EL (cell line): ENCODE measurements at places on chromosomes 12 and 14.
A peak's percentile ranks its signal among the peaks of the same experiment; 100 is the strongest.

GRCh38 chr14:96975116-96975515 is 177.9 kb downstream of the VRK1 start:
- DNase-seq = no peak

DNA sequence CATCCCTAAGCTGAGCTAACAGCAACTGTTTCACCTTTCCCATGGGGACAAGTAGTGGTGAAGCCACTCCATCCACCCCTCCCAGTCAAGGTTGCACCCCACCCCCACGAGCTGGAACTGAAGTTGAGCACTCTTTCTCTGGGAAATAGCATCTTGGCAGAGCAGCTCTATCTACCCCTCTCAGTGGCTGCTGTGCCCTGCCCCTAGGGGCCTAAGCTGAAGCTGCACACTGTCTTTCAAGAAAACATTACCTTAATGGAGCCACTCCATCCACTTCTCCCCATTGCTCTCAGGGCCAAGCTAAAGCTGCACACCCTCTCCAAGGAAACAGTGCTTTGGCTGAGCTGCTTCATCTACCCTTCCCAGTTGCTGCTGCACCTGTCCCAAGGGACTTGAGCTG is 170.6 kb upstream of the CCDC196 start:
- no peak for DNase-seq

- DNase-seq = peak; percentile 13
Observed at GRCh38 chr12:19764408-19764807, 325.1 kb downstream of the AEBP2 start.

DNA sequence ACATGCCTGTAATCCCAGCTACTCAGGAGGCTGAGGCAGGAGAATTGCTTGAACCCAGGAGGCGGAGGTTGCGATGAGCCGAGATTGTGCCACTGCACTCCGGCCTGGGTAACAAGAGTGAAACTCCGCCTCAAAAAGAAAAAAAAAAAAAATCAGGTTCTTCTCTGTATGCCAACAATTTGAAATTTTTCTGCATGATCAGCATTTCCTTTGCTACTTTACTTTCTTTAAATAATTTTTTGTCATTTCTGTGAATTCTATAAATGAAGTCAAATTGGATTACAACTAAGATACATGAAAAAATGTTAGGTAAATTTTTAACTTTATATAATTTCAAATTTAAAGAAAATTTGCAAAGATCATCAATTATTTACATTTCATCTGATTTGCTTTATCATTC is 87.8 kb downstream of the NUMB start:
- DNase-seq = no peak

DNA sequence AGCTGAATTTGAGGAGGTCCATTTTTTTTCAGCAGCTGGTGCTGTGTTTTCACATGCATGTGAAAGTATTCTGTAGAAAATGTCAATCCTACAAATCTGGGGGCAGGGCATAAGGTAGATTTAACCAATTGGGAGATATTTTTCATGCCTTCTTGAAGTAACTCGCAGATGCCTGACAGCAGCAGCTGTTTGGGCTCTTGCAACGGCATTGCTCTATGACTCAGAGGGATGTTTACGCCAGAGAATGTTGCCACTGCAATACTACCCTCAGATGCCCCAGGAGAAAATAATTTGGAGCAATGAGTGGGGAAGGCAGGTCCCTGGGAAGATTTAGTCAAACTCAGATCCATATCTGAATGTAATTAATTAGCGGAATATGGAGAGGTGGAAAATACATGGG is 42.5 kb upstream of the MYBPC1 start:
- peak; percentile 23 for DNase-seq

GRCh38 chr12:56084958-56085543 is 5.1 kb downstream of the ERBB3 start:
- DNase-seq = peak; percentile 33

DNA sequence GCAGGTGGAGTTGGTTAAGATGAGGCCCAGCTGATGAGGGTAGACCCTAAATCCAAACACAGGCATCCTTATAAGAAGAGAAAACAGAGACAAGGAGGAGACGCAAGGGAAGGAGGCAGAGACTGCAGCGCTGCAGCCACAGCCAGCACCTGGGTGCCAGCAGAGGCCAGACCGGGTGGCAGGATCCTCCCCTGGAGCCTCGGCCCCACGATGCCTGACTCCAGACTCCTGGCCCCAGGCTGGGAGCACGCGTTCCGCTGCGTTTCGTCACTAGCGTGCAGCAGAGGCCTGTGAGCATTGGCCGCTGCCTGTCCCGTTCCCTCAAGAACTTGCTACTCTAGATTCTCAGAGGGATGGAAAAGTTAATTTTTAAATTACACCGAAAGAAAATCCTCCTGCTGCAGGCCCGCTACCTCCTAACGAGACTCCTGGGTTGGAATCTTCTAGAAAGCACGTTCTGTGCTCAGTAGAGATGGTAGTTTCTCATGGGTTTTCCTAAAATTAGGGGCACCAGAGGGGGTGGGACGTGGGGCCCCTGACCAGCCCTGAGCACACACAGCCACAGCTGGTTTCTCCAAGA is 57.7 kb upstream of the FBRSL1 start:
- no peak for DNase-seq

DNA sequence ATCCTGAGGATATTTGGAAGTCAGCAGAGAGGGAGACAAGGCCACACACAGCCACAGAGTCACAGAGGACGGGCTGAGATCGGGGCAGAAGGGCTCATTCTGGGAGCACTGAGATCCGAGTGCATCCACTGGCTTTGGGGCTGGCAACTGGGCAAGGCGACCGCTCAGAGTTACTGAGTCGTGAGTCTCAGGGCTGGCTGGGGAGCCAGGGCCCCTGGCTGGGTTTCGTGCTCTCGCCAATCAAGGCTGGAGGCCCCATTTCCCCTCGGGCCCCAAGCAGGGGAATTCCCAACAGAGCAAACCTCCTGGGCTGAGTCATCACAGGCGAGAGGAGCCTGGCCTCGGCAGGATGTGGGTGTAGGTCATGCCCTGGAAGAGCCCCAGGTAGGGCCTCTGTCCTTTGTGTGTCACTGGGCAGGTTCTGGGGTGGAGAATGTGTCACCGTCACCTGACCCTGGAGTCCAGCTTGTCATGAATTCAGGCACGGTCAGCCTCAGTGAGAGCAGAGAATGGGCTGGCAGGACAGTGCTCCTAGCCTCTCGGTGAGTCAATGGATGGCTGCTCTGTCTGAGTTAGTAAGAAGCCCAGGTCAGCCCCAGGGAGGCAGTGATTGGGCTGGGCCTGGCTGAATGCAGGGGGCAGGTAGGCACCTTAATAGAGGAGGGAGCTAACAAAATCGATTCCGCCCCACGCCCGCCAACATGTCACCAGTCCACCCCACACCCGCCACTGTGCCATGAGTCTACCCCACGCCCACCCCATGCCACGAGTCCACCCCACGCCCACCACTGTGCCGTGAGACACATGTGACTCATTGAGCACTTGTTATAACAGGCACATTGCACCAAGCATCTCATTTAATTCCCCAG is 16.9 kb downstream of the ASB2 start:
- peak; percentile 99 for DNase-seq

GRCh38 chr12:102061096-102061559 is 663 bp downstream of the WASHC3 start:
- no peak for DNase-seq

DNA sequence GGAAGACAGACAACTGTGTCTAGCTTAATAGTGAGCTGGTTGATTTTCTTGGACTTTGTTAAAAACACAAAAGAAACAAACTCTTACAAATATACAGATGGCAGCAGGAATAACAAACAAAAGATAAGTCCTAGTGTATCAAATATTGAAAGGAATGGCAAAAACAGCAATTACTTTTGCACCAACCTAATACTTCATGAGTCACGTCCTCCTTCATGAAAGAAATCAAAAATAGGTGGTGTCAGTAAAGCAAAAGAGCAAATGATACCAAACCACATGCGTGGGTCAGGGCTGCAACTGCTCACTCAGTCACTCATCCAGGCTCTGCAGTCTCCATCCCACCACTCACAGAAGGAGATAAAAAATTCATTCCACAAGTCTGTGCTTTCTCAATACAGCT is 11.8 kb downstream of the ATG14 start:
- peak; percentile 25 for DNase-seq

- no peak for DNase-seq
Observed at GRCh38 chr12:91513313-91513712, 330.7 kb upstream of the DCN start.

DNA sequence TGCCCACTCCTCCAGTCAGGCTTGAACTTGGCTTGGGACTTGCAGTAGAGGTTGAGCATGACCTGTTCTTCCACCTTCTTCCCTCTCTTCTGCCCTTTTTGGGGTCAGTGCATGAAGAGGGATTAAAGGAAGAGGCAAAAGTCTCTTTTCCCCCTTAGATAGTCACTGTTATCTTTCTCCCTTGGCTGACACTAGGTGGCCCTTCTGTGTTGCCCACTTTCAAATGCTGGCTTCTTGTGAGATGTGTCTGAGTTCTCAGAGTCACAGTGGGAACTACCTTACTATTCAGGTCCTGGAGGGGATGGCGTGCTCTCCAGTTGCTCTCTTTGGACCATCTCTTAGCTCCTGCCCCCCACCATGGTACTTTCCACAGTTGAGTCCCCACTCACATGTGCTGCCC is 73.6 kb downstream of the GPR65 start:
- DNase-seq = no peak

- DNase-seq = no peak
Observed at GRCh38 chr14:42980419-42980818, 1373.7 kb downstream of the LRFN5 start.

DNA sequence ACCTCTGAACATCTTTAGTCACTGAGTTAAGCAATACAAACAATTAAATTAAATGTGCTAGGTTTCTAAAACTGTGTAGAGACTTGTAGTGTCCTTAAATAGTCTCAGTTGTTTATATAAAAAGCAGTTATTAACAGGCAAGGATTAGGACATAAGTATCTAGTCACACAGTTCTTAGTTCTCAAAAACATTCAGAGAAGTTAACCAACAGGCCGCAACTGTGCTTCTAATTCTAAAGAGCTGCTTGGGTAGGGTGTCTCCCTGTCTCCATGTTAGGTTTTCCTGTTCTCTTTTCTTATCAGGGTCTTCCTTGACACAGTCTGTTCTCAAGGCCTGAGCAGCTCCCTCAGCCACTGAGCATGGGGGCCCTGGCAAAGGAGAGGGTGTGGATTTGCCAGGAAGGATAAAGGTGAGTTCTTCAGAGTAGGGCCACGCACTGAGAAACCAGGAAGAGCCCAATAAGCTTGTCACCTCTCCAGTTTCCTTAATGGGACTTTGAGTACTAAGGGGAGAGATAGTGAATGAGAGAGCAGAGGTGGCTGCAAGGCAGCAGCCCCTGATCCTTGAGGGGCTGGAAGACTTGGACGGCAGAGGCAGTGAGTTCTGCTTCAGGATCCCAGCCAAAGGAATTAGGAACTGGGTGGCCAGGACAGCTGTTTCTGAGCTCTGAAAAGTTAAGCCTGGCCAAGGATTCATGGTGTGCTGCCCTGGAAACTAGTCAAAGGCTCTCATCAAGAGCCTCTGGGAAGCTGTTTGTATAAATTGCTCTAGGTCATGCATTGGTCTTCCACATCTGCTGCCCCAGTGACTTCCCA is 177.3 kb downstream of the MYRFL start:
- no peak for DNase-seq

GRCh38 chr14:38567703-38568102 is 311.8 kb upstream of the CLEC14A start:
- DNase-seq = no peak

DNA sequence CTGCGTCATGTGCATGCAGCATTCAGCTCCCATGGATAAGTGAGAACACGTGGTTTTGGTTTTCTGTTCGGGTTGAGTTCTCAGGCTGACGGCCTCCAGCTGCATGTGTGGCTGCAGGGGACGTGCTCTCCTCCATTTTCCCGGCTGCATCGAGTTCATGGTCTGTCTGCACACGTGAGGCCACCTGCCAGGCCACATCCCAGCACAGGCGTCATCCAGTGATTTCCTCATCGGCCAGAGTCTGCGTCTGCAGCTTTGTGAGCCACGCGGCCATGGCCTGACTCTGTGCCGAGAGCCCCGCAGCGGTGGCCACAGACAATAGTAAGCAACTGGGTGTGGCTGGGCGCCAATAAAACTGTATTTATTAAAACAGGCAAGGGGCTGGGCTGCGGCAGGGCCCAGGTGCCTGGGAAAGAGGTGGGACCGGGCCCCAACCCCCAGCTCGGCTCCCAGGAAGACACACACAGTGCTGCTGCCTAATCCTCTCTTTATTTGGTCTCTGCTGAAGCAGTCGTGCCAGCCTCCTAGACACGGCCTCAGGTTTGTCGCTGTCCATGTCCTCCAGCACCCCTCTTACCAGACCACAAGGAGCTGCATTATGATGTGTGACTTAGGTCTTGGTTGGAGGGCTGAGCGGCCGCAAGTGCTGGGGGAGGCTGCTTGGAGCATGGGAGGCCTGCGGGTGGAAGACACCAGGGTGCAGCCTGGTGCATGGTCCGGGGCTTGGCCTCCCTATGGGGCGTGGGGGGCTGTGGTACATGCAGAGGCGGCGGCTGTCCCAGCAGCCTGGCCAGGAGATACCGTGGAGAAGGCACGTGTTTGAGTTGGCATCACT is 52.0 kb downstream of the NOC4L start:
- no peak for DNase-seq

- no peak for DNase-seq
Observed at GRCh38 chr14:103122585-103122946, 695 bp upstream of the TNFAIP2 start.

GRCh38 chr12:118456741-118457140 is 80.4 kb downstream of the SUDS3 start:
- peak; percentile 66 for DNase-seq

DNA sequence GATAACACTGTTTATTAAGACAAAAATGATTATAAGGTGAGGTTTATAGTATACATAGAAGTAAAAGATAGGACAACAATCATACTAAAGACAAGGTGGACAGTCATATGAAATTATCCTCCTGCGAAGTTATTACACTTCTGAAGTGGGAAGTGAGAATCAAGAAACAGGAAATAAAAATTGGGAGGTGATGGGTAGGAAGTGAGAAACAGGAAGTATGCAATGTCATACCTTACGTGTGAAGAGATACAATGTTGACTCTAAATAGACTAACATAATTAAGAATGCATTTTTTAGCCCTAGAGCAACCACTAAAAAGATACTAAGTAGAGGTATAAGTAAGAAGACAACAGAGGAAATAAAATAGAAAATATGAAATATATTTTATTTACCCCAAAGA is 43.7 kb downstream of the GRIN2B start:
- no peak for DNase-seq

- DNase-seq = no peak
Observed at GRCh38 chr12:10249690-10250455, 37.2 kb downstream of the GABARAPL1 start.

GRCh38 chr14:101224356-101225156 is 321.0 kb upstream of the RTL1 start:
- DNase-seq = no peak

GRCh38 chr14:86442135-86442534 is 912.2 kb downstream of the FLRT2 start:
- no peak for DNase-seq

DNA sequence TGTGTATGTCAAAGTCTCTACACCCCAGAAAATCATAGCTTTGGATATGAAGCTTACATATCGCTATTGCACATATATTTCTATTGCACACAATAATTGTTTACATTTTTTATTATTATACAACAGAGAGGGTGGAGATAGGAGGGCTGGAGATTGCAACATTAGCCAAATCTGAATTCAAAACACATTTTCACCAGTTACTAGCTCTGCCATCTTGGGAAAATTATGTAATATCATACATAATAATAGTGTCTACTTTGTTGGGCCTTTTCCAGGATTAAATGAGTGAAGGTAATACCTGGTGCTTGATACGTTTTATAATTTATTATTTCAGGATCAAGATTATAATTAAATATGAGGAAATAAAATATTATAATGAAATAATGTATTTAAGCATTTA is 507.4 kb upstream of the TBX3 start:
- DNase-seq = no peak

- DNase-seq = no peak
Observed at GRCh38 chr12:125210104-125210755, 145.0 kb downstream of the AACS start.
